ENCODE measurements at places on chromosomes 16 and 17. TPM values are rescaled to one million over a fixed set of nuclear protein-coding genes. Genes with fewer than 3 reads are reported as not detected.

GRCh38 chr17:61551255-61551742 lies 39.7 kb downstream of the NACA2 start:
- H3K27me3 ChIP-seq = no peaks in the 10 kb centered on the region
- no peak overlapping the region for H3K27ac ChIP-seq
- H3K4me1 ChIP-seq = peaks cover 28% of the 10 kb centered on the region
- H3K4me3 ChIP-seq = no peak overlapping the region

DNA sequence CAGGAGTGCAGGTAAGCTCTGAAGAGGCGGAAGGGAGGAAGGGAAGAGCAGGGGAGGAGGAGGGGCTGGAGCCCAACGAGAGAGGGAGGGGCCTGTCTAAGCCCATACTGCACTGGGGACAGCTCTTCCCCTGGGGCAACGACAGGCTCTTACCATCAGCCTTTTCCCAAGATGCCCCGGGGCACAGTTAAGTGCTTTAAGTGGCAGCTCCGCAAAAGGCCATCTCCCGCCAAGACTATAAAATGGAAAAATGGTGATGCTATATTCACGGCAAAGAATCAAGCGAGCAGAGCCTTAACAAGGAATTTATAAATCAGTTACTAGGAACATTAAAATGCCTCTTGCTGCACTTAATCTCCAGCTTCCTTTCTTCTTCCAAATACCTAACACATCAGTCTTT lies 110.2 kb upstream of the NLRP1 start:
- no peaks in the 10 kb centered on the region for H3K27me3 ChIP-seq
- H3K4me3 ChIP-seq = no peak overlapping the region
- H3K36me3 ChIP-seq = no peaks in the 10 kb centered on the region

GRCh38 chr16:48212033-48212432 lies 32.1 kb upstream of the LONP2 start:
- no peaks in the 10 kb centered on the region for H3K27me3 ChIP-seq
- H3K36me3 ChIP-seq = no peaks in the 10 kb centered on the region
- no peaks in the 10 kb centered on the region for H3K4me1 ChIP-seq

GRCh38 chr17:63478814-63479494 lies 2.1 kb downstream of the ACE start:
- H3K4me1 ChIP-seq = 0 out of 2 replicates have a peak, but pooled peaks cover 2% of the 10 kb centered on the region
- H3K27ac ChIP-seq = no peak overlapping the region
- no peaks in the 10 kb centered on the region for H3K36me3 ChIP-seq
- H3K4me3 ChIP-seq = no peak overlapping the region
- no peaks in the 10 kb centered on the region for H3K27me3 ChIP-seq

GRCh38 chr16:61569028-61569427 lies 467.2 kb downstream of the CDH8 start:
- no peak for DNase-seq
- no peaks in the 10 kb centered on the region for H3K27me3 ChIP-seq
- no peaks in the 10 kb centered on the region for H3K4me1 ChIP-seq
- no peak overlapping the region for H3K4me3 ChIP-seq
- H3K36me3 ChIP-seq = no peaks in the 10 kb centered on the region

DNA sequence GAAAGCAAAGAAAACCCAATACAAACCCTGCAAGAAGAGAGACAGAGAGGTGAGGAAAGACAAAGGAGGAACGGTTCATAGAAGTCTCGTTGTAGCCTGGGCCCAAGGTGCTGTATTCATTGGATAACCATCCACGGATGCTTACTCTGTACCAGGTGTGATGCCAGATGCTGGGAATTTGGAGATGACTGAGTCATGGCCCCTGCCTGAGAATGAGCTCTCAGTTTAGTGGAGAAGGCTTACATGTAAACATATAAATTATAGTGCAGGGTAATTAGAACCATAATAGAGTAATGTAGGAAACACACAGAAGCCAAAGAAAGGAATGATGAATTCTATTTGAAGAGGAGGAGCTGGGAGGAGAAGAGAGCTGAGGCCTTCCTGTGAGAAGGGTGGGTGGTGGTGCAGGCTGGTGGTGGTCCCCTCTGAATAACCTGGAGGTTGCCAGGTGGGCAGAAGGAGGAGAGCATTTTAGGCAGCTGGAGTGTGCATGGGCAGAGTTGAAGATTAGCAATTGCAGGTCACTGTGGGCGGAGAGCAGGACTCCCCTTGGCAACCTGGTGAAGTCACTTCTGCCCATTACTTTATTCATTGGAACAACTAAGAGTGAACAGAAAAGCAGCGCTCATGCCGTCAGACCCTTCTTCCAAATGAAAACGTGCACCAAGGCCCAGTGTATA lies 7.7 kb upstream of the ZG16 start:
- no peak for DNase-seq
- no peaks in the 10 kb centered on the region for H3K36me3 ChIP-seq
- no peak overlapping the region for H3K27ac ChIP-seq
- no peaks in the 10 kb centered on the region for H3K4me1 ChIP-seq
- no peaks in the 10 kb centered on the region for H3K27me3 ChIP-seq

GRCh38 chr16:48623304-48624016 lies 13.5 kb upstream of the N4BP1 start:
- DNase-seq = peak; percentile 90
- H3K36me3 ChIP-seq = no peaks in the 10 kb centered on the region
- peak overlapping the region; percentile 53 for H3K4me3 ChIP-seq
- H3K27me3 ChIP-seq = no peaks in the 10 kb centered on the region

- H3K27ac ChIP-seq = no peak overlapping the region
- H3K4me3 ChIP-seq = no peak overlapping the region
- H3K36me3 ChIP-seq = peaks cover 13% of the 10 kb centered on the region
- no peaks in the 10 kb centered on the region for H3K27me3 ChIP-seq
These were observed 62.1 kb downstream of the ZZEF1 start for GRCh38 chr17:4080686-4081085.

DNA sequence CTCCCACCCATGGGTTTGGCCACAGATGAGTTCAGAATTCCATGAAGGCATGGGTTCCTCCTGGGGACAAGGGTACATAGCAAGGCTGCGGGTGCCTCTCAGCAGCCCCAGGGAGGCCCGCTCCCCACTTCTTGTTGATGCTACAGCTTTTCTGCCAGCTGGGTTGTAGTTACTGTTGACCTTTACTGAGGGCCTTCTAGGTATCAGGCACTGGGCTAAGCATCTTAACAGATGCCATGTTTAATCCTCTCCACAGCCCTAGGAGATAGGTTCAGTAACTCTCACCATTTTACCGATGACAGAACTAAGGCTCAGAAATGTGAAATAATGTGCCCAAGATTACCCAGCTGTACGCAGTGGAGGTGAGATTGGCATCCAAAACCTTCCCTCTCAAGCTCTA lies 54.3 kb upstream of the DLX4 start:
- peaks cover 33% of the 10 kb centered on the region for H3K4me1 ChIP-seq
- no peak for DNase-seq
- peak overlapping the region; percentile 70 for H3K27ac ChIP-seq
- no peak overlapping the region for H3K4me3 ChIP-seq
- H3K36me3 ChIP-seq = no peaks in the 10 kb centered on the region

DNA sequence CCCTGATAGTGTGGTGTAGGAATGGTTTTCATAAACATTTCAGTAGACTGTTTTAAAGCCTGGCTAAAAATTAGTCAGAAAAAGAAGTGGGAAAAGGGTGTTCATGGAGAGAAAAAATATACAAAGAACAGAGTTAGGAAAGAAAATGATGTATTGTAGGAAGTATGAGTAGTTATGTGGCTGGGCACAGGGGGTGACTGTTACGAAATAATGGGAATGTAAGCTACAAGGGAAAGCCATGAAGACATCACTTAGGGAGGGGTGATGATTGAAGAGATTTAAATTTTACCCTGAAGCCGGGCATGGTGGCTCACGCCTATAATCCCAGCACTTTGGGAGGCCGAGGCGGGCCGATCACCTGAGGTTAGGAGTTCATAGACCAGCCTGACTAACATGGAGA lies 55.3 kb downstream of the NUP88 start:
- no peak overlapping the region for H3K4me3 ChIP-seq
- peaks cover 5% of the 10 kb centered on the region for H3K36me3 ChIP-seq
- H3K4me1 ChIP-seq = no peaks in the 10 kb centered on the region
- no peaks in the 10 kb centered on the region for H3K27me3 ChIP-seq
- H3K27ac ChIP-seq = no peak overlapping the region
- no peak for DNase-seq

DNA sequence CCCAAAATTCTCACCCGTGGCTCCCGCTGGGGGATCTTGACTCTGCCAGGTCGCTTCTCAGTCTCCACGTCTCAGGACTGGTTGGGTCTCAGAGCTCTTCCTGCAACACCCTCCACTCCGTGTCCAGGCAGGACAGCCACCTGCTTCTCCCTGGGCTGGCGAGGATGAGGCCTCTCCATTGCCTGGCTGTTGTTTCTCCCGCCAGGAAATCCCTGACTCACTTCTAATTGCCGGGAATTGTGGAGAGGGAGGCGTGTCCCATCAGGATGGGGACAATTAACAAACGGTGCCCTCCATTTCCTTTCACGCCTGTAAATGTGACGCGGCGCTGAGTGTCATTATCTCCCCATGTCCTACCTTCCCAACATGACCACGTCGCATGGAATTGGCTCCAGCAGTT lies 204.5 kb downstream of the RBFOX3 start:
- H3K36me3 ChIP-seq = no peaks in the 10 kb centered on the region
- no peak overlapping the region for H3K27ac ChIP-seq
- peaks cover 50% of the 10 kb centered on the region for H3K27me3 ChIP-seq
- no peak overlapping the region for H3K4me3 ChIP-seq

GRCh38 chr17:81931189-81931556 lies 3.6 kb upstream of the MAFG start:
- no peaks in the 10 kb centered on the region for H3K27me3 ChIP-seq
- no peak overlapping the region for H3K4me3 ChIP-seq
- H3K27ac ChIP-seq = no peak overlapping the region
- no peak for DNase-seq

DNA sequence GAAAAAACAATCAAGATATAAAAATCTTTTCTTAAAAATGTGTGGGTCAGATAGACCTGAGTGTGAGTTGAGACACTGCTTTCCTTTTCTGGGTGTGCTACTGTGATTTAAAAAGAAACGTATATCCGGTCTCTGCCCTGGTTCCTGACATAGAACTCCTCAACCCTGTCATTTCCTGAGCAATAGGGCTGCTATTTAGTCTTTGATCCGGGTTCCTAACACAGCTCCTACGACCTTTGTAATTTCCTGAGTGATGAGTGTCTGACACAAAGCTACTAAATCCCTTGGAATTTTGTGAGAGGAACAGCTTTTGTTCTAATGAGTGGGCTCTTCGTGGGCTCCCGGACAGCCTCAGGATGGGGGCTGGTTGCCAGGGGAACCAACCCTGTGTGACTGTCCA lies 93.9 kb upstream of the FA2H start:
- DNase-seq = no peak
- H3K4me1 ChIP-seq = no peaks in the 10 kb centered on the region
- H3K27ac ChIP-seq = no peak overlapping the region
- H3K4me3 ChIP-seq = no peak overlapping the region
- H3K27me3 ChIP-seq = no peaks in the 10 kb centered on the region

- no peaks in the 10 kb centered on the region for H3K27me3 ChIP-seq
- no peaks in the 10 kb centered on the region for H3K36me3 ChIP-seq
- H3K4me3 ChIP-seq = no peak overlapping the region
- no peak for DNase-seq
- no peak overlapping the region for H3K27ac ChIP-seq
These were observed 166.2 kb downstream of the SHISA9 start for GRCh38 chr16:13067648-13068047.

GRCh38 chr16:12096157-12096777 lies 119.7 kb downstream of the SNX29 start:
- H3K27me3 ChIP-seq = no peaks in the 10 kb centered on the region
- no peak overlapping the region for H3K27ac ChIP-seq
- H3K4me1 ChIP-seq = peaks cover 26% of the 10 kb centered on the region
- DNase-seq = no peak

GRCh38 chr17:2063261-2064146 lies 8.6 kb downstream of the HIC1 start:
- no peak for DNase-seq
- H3K4me1 ChIP-seq = peaks cover 9% of the 10 kb centered on the region
- no peak overlapping the region for H3K27ac ChIP-seq
- no peak overlapping the region for H3K4me3 ChIP-seq
- H3K36me3 ChIP-seq = no peaks in the 10 kb centered on the region

- no peaks in the 10 kb centered on the region for H3K4me1 ChIP-seq
- H3K27ac ChIP-seq = no peak overlapping the region
- no peak overlapping the region for H3K4me3 ChIP-seq
- H3K36me3 ChIP-seq = peaks cover 52% of the 10 kb centered on the region
These were observed 52.3 kb downstream of the YWHAE start for GRCh38 chr17:1347589-1348323.

GRCh38 chr17:75205037-75205792 lies at the start of gene NUP85:
Gene NUP85, plus strand, starts transcription at chr17:75205679. Its CDS starts 83 bp downstream, at chr17:75205762.
- H3K4me1 ChIP-seq = no peaks in the 10 kb centered on the region
- H3K27me3 ChIP-seq = no peaks in the 10 kb centered on the region
- H3K27ac ChIP-seq = peak within 1 kb of the TSS; percentile 98
- peak; percentile 99 for DNase-seq
- H3K36me3 ChIP-seq = peaks cover 16% of the 10 kb centered on the region
- peak within 1 kb of the TSS; percentile 87 for H3K4me3 ChIP-seq

DNA sequence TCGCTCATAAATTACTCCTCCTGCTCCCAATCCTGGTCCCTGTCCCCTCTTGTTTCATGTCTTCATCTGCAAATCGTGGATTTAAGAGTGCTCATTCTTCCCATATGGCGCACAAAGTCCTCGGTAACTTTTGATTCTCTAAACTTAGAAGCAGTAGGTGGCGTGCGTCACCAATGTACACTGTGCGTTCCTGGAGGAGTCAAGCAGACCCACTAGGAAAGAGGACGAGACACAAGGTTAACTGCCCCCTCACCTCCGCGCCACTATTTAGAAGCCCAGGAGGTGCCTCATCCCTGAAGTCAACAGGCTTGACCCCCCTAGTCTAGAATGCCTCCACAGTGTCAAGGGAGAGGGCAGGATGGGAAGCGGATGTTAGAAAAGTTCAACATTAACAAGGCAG lies 2.9 kb downstream of the SLC13A5 start:
- no peak for DNase-seq
- no peaks in the 10 kb centered on the region for H3K27me3 ChIP-seq
- no peak overlapping the region for H3K4me3 ChIP-seq
- no peaks in the 10 kb centered on the region for H3K36me3 ChIP-seq

The AOC3 gene
- total RNA-seq = 0.34 TPM

The DPEP3 gene
- total RNA-seq = not detected

The GAS2L2 gene
- not detected for total RNA-seq

The KRT9 gene
- total RNA-seq = not detected

The PRKCB gene
- not detected for total RNA-seq

The SERPINF2 gene
- not detected for total RNA-seq

The FAM20A gene
- 0.86 TPM for total RNA-seq

The CD300E gene
- not detected for total RNA-seq
